Jurkat, Clone E6-1 (cell line): ENCODE measurements at places on chromosomes 5 and 9.

DNA sequence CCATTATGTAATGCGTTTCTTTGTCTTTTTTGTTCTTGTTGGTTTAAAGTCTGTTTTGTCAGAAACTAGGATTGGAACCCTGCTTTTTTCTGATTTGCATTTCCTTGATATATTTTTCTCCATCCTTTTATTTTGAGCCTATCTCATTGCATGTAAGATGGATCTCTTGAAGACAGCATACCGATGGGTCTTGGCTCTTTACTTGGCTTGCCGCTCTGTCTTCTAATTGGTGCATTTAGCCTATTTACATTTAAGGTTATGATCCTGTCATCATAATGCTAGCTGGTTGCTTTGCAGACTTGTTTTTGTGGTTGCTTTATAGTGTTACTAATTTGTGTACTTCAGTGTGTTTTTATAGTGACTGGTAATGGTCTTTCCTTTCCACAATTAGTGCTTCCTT is 13.3 kb upstream of the CDKN2B start:
- DNase-seq: no peak

DNA sequence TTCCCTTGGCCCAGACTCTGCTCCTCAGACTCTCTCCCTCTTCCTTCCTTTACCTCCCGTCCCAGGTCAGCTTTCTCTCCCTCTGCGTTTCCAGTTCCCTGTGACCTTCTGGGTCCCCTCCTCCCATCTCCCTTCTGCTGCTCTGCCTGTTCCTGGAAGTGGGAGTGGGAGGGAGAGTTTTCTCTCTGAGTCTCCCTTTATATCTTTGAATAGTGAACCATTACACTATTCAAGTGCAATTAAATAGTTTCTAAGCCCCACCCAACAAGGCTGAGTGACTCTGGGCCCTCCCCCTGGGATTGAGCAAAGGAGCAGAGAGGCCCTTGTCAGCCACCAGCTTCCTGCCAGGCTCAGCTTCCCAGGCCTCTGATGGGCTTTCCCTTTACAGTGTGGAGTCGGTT is 34.8 kb downstream of the THBS4 start:
- DNase-seq: no peak

- no peak for DNase-seq
These were observed 121.2 kb downstream of the PHF2 start for GRCh38 chr9:93697352-93698139.

- DNase-seq: no peak
These were observed 135.8 kb downstream of the PCSK1 start for GRCh38 chr5:96297290-96297689.

DNA sequence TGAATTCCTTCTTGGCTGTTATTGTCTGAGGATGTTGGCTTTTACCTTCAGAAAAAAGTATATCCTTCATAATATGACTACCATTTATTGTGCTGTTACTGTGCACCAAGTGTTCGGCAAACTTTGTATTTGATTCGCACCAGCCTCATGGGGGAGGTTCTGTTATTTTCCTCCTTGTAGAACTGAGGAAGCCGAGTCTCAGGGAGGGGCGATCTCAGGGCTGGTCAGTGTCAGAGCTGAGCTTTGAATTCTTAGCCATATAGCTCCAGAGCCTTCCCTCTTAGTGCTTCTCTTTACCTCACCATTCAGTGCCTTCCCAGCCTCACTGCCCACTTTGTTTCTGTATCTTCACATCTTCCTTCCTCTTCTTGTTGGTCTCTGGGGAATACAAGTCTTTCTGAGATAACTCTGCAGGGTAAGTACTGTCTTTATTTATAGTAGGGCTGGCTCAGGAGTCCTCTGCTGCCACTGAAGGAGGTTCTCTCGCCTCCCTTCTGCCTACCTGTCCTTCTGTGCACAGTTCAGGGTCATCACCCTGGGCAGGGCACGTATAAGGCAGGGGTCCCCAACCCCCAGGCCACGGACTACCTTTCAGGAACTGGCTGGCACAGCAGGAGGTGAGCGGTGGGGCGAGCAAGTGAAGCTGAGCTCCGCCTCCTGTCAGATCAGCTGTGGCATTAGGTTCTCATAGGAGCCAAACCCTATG is 48.4 kb downstream of the GALNT10 start:
- DNase-seq: no peak
